ENCODE measurements at places on chromosomes 6 and 20.

DNA sequence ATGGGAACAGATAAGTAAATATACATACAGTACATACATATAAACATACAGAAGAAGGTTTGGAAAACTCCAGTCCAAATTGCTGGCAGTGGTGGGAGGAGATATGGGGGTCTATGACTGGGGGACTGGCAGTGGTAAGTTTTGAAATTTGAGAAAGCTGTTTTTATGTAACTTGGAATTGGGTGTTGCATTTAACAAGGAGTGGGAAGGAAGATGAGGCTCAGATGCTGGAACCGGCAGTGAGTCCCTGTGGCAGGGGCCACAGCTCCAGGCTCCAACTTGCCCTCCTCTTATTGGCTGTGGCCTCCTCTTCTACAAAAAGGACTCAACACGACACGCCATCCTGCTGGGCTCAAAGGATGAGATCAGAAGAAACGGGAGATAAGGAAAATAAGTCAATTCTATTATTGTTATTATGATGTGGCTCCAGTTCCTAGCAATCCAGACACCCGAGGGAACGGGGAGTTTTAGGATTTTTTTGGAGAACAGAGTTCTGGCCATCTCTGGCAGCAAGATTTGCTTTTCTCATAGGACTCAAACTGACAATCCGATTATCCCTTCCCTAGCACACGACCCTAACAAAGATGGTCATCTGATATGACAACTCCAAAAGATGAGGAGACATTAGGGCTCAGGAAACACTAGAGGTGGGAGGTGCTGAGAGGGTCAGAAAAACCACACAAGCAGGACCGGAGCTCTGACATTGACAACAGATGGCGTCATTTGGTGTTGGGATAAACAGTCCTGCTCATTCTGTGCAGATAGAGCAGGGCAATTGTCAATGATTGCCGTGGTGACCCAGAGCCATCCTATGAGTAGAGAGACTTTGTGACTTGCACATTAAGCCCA is 6.0 kb upstream of the TGM2 start:
- no peak for DNase-seq

GRCh38 chr20:61422636-61423425 is 170.8 kb downstream of the CDH4 start:
- no peak for DNase-seq

DNA sequence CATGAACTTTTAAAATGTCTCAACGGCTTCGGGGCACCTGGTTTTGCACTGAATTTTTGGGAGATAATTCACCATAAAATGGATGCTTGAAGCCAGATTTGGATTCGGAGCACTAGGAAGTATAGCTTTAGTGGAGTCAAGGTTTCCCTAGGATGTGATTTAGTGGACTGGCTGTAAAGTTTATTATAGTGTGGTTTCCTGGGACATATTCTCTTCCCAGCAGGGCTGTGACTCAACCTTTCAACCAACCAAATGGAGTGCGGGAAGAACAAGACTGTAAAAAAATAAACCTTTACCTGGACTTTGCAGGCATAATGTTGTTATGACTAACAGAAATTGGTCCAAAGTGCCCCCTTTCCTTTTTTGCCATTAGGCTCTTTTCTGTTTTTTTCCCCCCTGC is 327.4 kb upstream of the MAN1A1 start:
- DNase-seq: no peak

DNA sequence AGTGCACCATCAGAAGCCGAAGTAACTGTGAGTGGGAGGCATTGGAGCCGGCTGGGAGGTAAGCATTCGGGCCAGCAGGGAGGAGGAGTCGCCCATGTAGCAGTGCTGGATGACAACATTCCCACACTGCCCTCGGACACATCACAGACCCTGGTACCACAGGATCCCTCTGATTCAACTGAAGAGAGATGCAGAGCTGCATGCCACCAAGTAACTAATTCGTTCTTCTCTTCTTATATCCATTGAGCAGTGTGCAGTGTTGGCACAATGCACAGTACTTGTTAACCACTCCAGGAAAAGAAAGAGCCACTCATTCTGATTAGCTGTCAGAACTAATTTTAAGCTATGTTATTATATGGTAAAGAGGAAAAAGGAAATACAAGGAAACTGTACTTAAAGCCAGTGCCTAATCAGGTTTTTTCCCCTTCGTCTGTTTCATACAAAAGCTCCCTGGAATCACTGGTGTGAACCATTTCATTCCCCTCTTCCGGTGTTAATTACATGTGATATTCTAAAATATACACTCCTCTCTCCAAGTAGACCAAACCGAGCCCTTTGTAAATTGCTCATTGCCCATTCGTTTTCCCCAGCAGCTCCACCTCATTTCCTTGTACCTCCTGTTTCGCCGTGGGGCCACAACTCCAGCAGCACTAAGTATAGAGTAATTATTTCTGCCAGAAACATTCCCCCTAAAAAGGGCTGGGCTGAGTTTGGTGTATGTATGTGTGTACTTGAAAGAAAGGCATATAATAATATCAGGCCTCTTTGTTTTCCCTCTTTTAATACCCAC is 32.4 kb upstream of the ADTRP start:
- no peak for DNase-seq

DNA sequence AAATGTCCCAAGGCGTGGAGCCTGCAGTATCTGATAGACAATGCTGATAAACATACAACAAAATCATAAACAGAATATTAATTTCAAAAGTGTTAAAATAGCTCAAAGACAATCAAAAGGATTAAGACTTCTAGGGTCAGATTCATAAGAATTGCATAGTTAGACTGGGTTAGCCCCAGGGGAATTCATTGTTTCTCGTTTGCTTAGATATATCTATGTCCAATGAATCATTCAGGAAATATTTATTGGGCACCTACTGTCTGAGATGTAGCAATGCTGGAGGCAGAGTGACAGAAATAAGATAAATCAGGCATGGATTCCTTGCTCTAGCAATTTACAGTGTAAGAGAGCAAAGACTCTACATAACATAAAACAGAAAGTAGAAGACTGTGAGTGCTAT is 124.4 kb upstream of the PRL start:
- DNase-seq: no peak

- no peak for DNase-seq
These were observed 304.4 kb upstream of the JAG1 start for GRCh38 chr20:10978019-10978702.
